Fibroblast of skin of left quadriceps (primary cell): ENCODE measurements at places on chromosomes 16 and 17.

DNA sequence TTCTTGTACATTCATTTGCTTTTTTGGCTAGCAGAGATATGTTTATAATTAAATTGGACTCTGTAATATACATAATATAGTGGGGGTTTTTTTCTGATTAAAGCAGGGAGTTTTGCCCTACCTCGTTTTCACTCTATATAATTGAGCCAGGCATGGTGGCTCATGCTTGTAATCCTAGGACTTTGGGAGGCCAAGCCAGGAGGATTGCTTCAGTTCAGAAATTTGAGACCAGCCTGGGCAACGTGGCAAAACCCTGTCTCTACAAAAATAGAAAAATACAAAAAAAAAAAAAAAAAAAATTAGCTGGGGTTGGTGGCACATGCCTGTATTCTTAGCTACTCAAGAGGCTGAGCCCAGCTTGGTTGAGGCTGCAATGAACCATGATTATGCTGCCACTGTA, 42.2 kb downstream of the PAFAH1B1 start:
- DNase-seq, result no peak

- no peak for DNase-seq
Observed at GRCh38 chr16:6284731-6285130, 1047.9 kb upstream of the RBFOX1 start.

DNA sequence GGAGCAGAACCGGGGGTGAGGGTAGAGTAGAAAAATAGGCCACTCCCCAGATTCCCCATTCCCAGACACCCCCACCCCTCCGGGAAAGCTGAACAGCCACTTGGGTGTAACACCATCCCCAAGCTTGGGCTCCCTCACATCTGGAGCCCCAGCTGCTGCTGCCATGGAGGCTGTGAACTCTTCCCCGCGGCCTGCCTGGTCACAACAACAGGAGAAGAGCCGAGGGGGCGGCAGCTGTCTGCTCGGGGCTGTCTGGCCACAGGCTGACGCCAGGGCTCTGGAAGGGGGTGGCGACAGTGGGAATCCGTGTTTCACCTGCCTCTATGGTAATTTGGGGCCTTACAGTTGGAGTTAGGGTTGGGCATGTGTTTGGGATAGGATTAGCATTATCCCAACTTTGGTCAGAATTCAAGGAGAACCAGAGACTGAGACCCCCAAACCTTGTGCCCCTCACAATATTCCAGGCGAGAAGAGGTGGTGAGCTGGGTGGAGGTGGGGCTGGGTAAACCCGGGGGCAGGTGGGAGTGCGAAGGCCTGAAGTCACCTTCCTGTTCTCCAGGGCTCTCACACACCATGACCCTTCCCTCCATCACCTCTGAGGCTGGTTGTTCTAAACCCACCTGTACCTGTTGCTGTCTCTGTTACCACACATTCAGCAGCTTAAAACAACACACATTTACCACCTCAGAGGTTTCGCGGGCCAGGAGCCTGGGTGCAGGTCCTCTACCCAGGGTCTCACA, 29.7 kb upstream of the NXPH3 start:
- no peak for DNase-seq

GRCh38 chr17:2853283-2854142, 57.3 kb downstream of the RAP1GAP2 start:
- no peak for DNase-seq

GRCh38 chr16:67481561-67482232, 740 bp upstream of the ATP6V0D1 start:
- no peak for DNase-seq

GRCh38 chr17:75124041-75124818, 7.3 kb downstream of the NT5C start:
- DNase-seq, result no peak

GRCh38 chr17:7922845-7923628, 6.6 kb downstream of the KCNAB3 start:
- DNase-seq, result peak; percentile 70
